ENCODE measurements at places on chromosomes 5 and 9.

GRCh38 chr5:2797981-2798380, 46.5 kb upstream of the IRX2 start:
- DNase-seq, result no peak

DNA sequence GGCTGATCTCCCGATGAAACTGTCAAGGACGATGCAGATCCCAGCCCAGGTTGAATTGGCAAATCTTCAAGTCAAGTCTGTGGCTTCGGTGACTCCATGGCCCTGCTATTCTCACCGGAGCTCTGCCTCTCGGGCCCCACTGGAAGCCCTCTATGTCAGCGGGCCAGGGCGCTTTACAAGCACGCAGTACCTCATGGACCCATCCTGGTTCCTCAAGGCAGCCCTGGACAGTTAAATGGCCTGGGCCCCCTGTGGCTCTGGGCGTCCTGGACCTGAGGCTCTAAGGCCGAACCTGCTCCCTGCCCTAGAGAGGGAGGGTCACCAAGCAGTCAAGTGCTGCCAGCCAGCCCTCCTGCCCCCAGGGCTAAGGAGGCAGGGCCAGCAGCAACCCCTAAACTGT, 45.3 kb downstream of the STC2 start:
- no peak for DNase-seq

DNA sequence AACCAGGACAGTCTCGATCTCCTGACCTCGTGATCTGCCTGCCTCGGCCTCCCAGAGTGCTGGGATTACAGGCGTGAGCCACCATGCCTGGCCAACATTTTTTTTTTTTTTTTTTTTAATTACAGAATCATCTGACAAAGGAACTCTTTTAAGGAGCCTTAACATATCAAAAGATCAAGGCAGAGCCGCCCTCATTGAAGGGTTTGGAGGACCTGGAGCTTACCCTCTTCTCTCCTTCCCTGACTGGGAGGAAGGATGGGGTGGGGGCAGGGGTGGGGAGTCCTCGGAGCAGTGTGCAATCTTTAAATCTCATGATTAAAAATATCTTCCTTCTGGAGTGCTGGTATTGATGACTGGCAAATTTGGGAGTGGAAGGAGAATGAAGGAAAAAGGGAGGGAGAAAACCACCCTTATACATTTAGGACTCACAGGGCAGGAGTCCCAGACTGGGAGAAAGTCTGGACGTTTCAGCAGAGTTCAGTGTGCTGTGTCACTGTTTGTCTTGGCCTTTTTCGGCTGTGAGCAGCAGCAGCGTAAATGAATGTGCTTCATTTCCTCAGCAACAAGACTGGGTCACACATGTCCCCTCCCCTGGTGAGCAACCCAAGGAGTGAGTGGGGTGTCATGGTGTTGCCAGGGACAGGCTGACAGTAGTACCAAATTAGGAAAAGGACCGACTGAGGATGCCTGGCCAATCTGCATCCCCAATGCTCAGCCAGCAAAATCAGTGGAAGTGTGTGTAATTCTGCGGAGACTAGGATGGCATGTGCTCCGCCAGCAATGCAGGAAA, 115.3 kb upstream of the BNC2 start:
- peak; percentile 4 for DNase-seq

DNA sequence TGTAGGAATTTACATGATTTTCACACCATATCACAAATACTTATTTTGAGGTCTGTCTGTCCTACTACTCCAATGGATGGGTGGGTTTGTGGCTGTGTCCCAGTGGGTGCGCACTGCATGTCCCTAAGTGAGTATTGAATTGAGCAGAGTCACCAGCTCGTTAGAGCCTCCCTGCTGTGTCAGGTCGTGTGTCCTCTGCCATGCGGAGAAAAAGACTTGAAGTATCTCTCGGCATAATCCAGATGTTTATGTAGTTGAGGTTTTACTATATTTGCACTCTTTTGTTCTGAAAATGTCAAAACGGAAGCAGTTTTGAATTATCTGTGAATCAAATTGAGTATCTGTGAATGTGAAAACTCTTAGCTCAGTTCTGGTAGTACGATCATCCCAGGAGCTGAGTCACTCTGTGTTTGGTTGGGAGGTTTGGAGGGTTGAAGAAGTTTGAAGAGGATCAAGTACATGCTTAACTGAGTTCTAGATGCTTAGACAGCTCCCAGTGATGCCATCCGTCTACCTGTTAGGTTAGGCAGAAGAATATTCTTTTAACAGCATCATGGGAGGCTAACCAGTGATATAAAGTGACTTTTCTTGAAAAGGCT, 194.2 kb downstream of the TENT4A start:
- no peak for DNase-seq

DNA sequence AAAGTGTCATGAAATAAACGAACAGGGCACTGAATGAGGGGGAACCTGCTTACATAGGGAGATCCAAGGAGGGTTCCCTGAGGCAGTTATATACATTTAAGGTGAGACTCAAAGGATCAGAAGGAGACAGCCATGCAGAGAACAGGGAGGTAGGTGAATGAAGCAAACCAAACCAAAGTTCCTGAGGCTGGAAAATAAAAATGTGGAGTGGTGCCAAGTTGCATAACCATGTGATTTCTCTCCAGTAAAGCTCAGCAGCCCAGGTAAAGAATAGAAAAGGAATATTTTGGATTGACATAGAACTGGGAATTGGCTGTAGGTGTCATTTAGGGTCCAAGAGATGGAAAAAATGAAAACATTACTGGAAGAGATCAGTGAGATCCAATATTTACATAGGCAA, 110.7 kb downstream of the CAAP1 start:
- no peak for DNase-seq

DNA sequence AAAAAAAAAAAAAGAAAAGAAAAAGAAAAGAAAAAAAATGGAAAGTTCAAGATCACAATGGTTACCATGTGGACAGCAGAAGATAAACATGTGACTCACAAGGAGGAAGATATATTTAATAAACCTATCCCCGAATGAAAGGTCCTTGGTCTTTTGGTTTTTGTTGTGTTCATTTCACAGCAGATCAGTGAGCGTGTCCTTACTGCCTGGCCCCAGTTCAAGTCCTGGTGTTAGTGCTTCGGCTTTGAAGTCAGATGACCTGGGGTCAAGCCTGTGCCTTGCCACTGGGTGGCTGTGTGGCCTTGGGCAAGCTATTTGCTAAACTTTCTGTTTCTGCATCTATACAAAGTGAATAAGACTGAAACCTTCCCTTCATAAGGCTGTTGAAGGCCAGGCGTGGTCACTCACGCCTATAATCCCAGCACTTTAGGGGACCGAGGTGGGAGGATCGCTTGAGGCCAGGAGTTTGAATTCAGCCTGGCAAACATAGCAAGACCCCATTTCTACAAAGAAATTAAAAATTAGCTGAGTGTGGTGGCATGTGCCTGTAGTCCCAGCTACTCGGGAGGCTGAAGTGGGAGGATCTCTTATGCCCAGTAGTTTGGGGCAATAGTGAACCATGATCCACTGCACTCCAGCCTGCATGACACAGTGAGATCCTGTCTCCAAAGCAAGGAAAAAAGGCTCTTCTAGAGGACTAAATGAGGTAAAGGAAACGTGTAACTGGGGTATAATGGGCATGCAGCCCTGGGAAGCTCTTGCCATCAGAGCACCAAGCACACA, 94.5 kb upstream of the SPATA31D4 start:
- peak; percentile 89 for DNase-seq

GRCh38 chr9:85172001-85172978, 502.8 kb downstream of the NTRK2 start:
- DNase-seq, result no peak

DNA sequence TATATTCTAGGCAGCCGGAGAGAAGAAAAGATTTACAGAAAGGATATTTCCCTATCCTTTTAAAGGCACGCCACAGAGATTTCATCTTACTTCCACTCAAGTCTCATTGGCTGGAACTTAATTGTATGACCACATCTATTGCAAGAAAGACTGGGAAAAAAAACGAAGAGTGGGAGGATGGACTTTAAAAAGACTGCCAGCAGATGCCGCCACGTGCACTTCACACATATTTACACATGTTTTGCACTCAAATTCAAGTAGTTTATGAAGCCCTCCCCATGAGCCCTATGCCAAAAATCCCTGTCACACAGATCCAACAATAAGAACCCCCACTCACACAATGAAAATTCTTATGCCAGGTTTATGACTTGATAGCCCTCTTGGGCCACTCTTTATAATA, 138.5 kb upstream of the TYRP1 start:
- no peak for DNase-seq

DNA sequence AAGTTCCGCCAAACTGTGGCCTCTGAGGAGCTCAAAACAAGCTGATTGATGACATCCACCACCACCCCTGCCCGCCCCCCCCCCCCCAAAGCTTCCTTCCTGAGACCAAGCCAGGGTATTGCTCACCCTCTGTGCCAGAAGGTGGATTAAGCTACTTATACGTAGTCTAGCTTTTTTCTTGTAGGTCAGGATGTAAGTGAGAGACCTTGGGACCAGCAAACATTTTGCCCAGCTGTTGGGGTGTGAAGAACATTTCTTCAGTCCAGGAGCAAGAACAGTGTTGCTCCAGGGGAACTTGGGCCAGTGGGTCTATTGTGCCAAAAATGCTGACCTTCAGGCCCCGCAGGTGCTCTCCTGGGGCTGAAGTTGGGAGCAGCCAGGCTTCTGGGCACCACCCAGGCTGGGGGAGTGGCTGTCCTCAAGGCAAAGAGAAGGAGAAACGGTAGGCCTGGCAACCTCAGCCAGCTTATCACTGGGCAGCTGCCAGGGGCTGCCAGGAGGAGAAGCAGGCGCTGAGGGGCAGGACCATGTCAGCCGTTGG, 18.0 kb downstream of the NEURL1B start:
- peak; percentile 75 for DNase-seq

GRCh38 chr5:157006262-157006661, 43.2 kb upstream of the TIMD4 start:
- DNase-seq, result no peak

DNA sequence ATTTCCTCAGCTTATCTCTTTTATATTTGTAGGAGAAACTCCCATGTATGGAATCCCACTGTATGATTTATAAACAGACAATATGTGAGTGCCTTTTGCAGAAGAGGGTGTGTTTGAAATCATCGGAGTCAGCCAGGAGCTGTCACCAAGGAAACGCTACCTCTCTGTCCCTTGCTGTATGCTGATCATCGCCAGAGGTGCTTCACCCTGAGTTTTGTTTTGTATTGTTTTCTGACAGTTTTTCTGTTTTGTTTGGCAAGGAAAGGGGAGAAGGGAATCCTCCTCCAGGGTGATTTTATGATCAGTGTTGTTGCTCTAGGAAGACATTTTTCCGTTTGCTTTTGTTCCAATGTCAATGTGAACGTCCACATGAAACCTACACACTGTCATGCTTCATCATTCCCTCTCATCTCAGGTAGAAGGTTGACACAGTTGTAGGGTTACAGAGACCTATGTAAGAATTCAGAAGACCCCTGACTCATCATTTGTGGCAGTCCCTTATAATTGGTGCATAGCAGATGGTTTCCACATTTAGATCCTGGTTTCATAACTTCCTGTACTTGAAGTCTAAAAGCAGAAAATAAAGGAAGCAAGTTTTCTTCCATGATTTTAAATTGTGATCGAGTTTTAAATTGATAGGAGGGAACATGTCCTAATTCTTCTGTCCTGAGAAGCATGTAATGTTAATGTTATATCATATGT, 18.0 kb upstream of the CTSL start:
- DNase-seq, result no peak

Measured in adrenal gland (tissue), 19 donors.